NCI-H2029 (cell line): ENCODE measurements at places on chromosomes 11 and 22.
A peak's percentile ranks its signal among the peaks of the same experiment; 100 is the strongest.

- peak; percentile 97 for DNase-seq
Observed at GRCh38 chr11:113991718-113992458, 17.0 kb downstream of the HTR3A start.

- DNase-seq = no peak
Observed at GRCh38 chr22:35735542-35735941, 17.9 kb downstream of the APOL5 start.

DNA sequence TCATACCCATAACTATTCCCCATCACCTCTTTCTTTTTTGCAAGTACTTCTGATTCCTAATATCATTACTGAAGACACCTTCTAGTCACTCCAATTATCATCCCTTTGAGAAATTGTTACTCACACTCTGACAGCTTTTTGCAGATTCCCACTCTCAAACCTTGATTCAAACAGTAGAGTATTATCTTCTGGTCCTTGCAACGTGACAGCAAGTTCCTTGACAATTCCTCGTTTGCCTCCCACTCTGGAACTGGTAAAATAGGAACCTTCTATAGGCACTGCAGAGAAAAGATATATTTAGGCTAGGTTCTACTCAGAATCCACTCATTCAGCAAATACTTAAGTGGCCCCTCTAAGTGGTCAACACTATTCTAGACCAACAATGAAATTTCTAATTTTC lies 23.2 kb downstream of the AGBL2 start:
- DNase-seq = no peak

- DNase-seq = no peak
Observed at GRCh38 chr11:129978447-129978846, 24.2 kb downstream of the PRDM10 start.

- no peak for DNase-seq
Observed at GRCh38 chr11:28715726-28716125, 607.5 kb downstream of the METTL15 start.

- DNase-seq = no peak
Observed at GRCh38 chr22:44371741-44372525, 59.2 kb upstream of the SHISAL1 start.
